ENCODE measurements at places on chromosomes 12 and 14. TPM values are rescaled to one million over a fixed set of nuclear protein-coding genes. Genes with fewer than 3 reads are reported as not detected.

Gene SLC5A8
- not detected for total RNA-seq

Gene OTOGL
- total RNA-seq = not detected

Gene PNMA1
- 18.1 TPM for total RNA-seq

Gene POTEG
- not detected for total RNA-seq

Gene PTPRQ
- not detected for total RNA-seq

Gene RND1
- 4.0 TPM for total RNA-seq

Gene AKAP3
- 1.4 TPM for total RNA-seq

Gene RNASE3
- not detected for total RNA-seq

Gene ASB2
- 66.6 TPM for total RNA-seq

Gene ANG
- 1.6 TPM for total RNA-seq

Gene KRT5
- total RNA-seq = not detected

Gene MDGA2
- total RNA-seq = not detected

Gene SARNP
- 69.9 TPM for total RNA-seq

Gene OTUB2
- 3.3 TPM for total RNA-seq

Gene MORN3
- total RNA-seq = 2.7 TPM

Gene HCAR3
- 0.27 TPM for total RNA-seq

Gene KMT2D
- total RNA-seq = 123 TPM

Gene NPAS3
- 0.05 TPM for total RNA-seq

Gene PLCZ1
- total RNA-seq = not detected

Gene KLRK1
- 0.12 TPM for total RNA-seq

Gene SDR9C7
- total RNA-seq = not detected

Gene LRTM2
- total RNA-seq = not detected

Gene ACVRL1
- not detected for total RNA-seq

Gene BCL2L2
- total RNA-seq = 5.0 TPM

Gene FAM90A1
- total RNA-seq = not detected

Gene PIP4K2C
- total RNA-seq = 26.3 TPM

Gene AKAP5
- 1.8 TPM for total RNA-seq

Gene HOXC4
- 0.42 TPM for total RNA-seq

Gene SELPLG
- 239 TPM for total RNA-seq

All from T-helper 1 cell treated with Interleukin-12 subunit alpha and Interleukin-12 subunit beta and Interleukin-4 antibody, amounts not matched to agents 30 ng/mL and 1 ng/mL, for 36 hours (primary cell).